ENCODE measurements at places on chromosomes 4 and X. TPM values are rescaled to one million over a fixed set of nuclear protein-coding genes. Genes with fewer than 3 reads are reported as not detected.

Gene CITED1
- total RNA-seq = 2.2 TPM

Gene SPANXD
- total RNA-seq = not detected

Gene ANOS1
- 27.3 TPM for total RNA-seq

Gene TMEM144
- 5.3 TPM for total RNA-seq

Gene KDM6A
- 52.0 TPM for total RNA-seq

Gene H2BW2
- total RNA-seq = 0.15 TPM

Gene MTNR1A
- 0.73 TPM for total RNA-seq

Gene F8A3
- 5.5 TPM for total RNA-seq

Gene AADAT
- total RNA-seq = 12.3 TPM

Gene AWAT2
- not detected for total RNA-seq

Data from WTC11 (cell line).